ENCODE measurements at places on chromosomes 2 and 18. TPM values are rescaled to one million over a fixed set of nuclear protein-coding genes. Genes with fewer than 3 reads are reported as not detected.

DSG4 gene
- not detected for total RNA-seq

GRCh38 chr2:102677244-102678215 is 58.2 kb downstream of the SLC9A2 start:
- H3K27me3 ChIP-seq, result no peaks in the 10 kb centered on the region
- H3K36me3 ChIP-seq, result no peaks in the 10 kb centered on the region
- no peak overlapping the region for H3K27ac ChIP-seq

SPHKAP gene
- 0.91 TPM for total RNA-seq

DNA sequence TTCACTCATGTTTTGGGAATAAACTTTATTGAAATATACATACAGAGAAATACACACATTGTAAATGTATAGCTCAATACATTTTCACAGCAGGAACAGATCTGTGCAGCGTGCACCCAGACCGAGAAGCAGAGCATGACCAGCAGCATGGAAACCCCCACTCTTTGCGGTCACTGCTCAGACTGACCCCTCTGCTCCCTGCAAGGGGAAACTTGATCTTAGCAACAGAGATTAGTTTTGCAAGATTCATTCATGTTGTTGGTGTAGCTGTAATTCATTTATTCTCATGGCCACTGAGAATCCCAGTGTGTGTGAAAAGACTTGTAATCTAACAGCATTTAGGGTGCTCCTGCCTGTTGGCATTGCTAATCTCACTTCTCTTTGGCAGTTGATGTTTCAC is 35.2 kb downstream of the LPIN1 start:
- peaks cover 81% of the 10 kb centered on the region for H3K36me3 ChIP-seq
- H3K27me3 ChIP-seq, result no peaks in the 10 kb centered on the region
- no peak overlapping the region for H3K4me3 ChIP-seq
- no peak overlapping the region for H3K27ac ChIP-seq
- no peak for DNase-seq

STRADB gene
- 19.1 TPM for total RNA-seq

DNA sequence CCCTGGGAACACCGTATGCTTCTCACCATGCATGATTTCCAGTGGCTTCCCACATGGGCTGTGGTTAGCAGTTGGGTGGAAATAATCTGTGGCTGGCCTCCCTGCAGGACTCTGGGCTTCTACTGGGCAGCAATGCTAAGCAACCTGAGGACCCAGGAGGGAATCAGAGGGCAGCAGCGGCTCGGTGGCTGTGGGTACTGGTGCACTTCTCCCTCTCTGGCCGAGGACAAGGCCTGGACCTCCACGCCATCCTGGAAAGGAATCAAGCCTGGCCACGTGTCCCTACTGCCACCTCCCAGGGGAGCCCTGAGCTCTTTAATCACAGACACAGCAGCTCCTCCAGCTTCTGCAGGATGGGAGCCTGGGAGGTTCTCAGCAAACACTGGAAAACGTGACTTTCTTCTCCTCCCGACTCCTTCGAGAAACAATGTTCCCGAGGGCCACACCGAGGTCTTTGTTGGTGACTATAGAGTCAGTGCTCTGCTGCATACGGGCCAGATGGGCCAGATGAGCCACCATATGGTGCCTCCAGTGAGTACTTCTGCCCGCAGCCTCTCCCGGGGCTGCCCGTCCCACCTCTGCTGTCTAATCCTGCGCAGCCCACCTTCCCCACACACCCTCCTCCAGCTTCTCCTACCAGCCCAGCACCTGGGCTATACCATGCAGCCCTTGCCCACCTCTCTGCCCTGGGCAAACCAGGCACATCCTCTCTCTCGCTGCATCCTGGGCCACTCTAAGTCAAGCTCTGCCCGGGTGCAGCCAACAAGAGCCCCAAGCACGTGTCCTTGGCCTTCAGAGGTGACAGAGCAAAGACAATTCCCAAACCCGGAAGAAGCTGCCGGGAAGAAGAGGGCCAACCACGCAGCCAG is 42.8 kb upstream of the OTOS start:
- no peak overlapping the region for H3K27ac ChIP-seq
- no peaks in the 10 kb centered on the region for H3K4me1 ChIP-seq
- H3K4me3 ChIP-seq, result no peak overlapping the region
- peak; percentile 47 for DNase-seq

GRCh38 chr2:237738255-237738654 is 60.3 kb upstream of the RBM44 start:
- no peaks in the 10 kb centered on the region for H3K27me3 ChIP-seq
- H3K36me3 ChIP-seq, result peaks cover 46% of the 10 kb centered on the region
- H3K27ac ChIP-seq, result no peak overlapping the region
- no peak for DNase-seq
- H3K4me1 ChIP-seq, result peaks cover 99% of the 10 kb centered on the region
- H3K4me3 ChIP-seq, result no peak overlapping the region

- H3K4me1 ChIP-seq, result no peaks in the 10 kb centered on the region
- no peak overlapping the region for H3K4me3 ChIP-seq
- no peak overlapping the region for H3K27ac ChIP-seq
- H3K36me3 ChIP-seq, result no peaks in the 10 kb centered on the region
- DNase-seq, result no peak
Observed at GRCh38 chr2:161096336-161096735, 63.9 kb upstream of the TANK start.

- H3K27ac ChIP-seq, result peak overlapping the region; percentile 98
- DNase-seq, result no peak
- peak overlapping the region; percentile 66 for H3K4me3 ChIP-seq
- H3K4me1 ChIP-seq, result peaks cover 46% of the 10 kb centered on the region
- H3K27me3 ChIP-seq, result no peaks in the 10 kb centered on the region
Observed at GRCh38 chr2:24792542-24792873, 683 bp downstream of the PTRHD1 start.

HAAO gene
- total RNA-seq, result 8.3 TPM

DNA sequence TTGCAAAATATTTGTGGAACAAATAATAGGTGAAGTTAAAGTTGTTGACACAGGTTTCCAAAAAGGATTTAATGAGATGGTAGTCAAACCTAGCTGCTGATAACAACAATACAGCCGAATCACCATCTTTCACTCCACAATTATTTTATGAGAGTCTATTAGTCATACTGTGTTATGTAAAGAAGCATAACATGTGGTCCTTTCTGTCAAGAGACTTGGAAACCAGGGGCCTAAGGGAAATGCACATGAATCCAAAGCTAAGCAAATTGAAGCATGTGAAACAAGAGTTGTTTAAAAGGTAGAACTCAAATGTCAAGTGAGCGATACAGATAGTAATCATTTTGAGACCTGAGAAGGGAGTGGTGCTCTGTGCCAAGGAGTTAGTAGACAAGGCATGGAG is 16.0 kb downstream of the CD28 start:
- no peak overlapping the region for H3K4me3 ChIP-seq
- DNase-seq, result no peak
- H3K27me3 ChIP-seq, result peaks cover 4% of the 10 kb centered on the region
- peak overlapping the region; percentile 71 for H3K27ac ChIP-seq
- H3K36me3 ChIP-seq, result no peaks in the 10 kb centered on the region

DNA sequence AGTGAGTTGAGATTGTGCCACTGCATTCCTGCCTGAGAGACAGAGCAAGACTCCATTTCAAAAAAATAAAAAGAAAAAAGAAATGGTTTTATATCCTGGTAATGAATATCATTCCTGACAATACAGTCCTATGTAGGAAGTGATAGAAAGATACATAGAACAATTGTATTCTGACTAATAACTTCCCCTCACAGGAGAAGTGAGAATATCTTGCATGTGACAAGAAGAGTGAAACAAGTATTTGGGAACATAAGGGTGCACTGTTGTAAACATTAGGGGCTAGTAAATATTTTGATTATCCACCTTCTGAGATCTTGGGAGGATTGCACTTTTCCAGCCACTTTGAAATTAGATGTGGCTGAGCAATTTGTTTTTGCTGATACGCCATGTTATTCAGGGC is 40.7 kb downstream of the KLHL14 start:
- H3K36me3 ChIP-seq, result peaks cover 15% of the 10 kb centered on the region
- H3K27ac ChIP-seq, result no peak overlapping the region
- no peaks in the 10 kb centered on the region for H3K27me3 ChIP-seq
- H3K4me3 ChIP-seq, result no peak overlapping the region
- no peak for DNase-seq

BARD1 gene
- 16.2 TPM for total RNA-seq

- no peaks in the 10 kb centered on the region for H3K4me1 ChIP-seq
- no peak overlapping the region for H3K4me3 ChIP-seq
- no peak for DNase-seq
- H3K27ac ChIP-seq, result no peak overlapping the region
Observed at GRCh38 chr2:210730672-210731071, 174.3 kb downstream of the CPS1 start.

GRCh38 chr2:70958759-70959158 is 19.7 kb upstream of the ANKRD53 start:
- H3K27ac ChIP-seq, result no peak overlapping the region
- peak; percentile 37 for DNase-seq
- no peaks in the 10 kb centered on the region for H3K36me3 ChIP-seq
- H3K27me3 ChIP-seq, result peaks cover 46% of the 10 kb centered on the region
- no peaks in the 10 kb centered on the region for H3K4me1 ChIP-seq
- H3K4me3 ChIP-seq, result no peak overlapping the region

- H3K4me3 ChIP-seq, result no peak overlapping the region
- H3K36me3 ChIP-seq, result no peaks in the 10 kb centered on the region
- H3K27ac ChIP-seq, result no peak overlapping the region
- peaks cover 25% of the 10 kb centered on the region for H3K4me1 ChIP-seq
- no peak for DNase-seq
Observed at GRCh38 chr2:84991404-84992160, 20.6 kb downstream of the KCMF1 start.

MTCL1 gene
- 6.9 TPM for total RNA-seq

CROCC2 gene
- 1.2 TPM for total RNA-seq
